ENCODE measurements at places on chromosomes 2 and 18. TPM values are rescaled to one million over a fixed set of nuclear protein-coding genes. Genes with fewer than 3 reads are reported as not detected.

DNA sequence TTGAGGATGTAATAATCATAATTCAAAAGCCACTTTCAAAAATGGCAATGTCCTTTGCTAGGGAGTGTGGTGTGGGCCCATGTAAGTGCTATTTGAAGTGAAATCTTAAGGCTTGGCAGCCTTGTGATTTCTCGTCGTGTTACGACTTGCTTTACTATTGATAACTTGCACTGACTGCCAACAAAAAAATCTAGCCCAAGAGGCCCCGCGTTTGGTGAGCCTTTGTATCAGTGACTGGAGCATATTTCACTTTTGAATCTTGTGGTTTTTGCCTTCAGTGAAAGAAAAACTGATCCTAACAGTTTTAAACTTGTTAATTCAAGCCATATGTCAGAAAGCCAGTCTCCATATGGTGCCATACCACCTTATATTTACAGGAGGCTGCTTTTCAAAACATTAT is 248.0 kb downstream of the TMEM182 start:
- H3K4me1 ChIP-seq: no peaks in the 10 kb centered on the region
- DNase-seq: no peak
- H3K36me3 ChIP-seq: no peaks in the 10 kb centered on the region
- H3K4me3 ChIP-seq: no peak overlapping the region
- no peaks in the 10 kb centered on the region for H3K27me3 ChIP-seq

DNA sequence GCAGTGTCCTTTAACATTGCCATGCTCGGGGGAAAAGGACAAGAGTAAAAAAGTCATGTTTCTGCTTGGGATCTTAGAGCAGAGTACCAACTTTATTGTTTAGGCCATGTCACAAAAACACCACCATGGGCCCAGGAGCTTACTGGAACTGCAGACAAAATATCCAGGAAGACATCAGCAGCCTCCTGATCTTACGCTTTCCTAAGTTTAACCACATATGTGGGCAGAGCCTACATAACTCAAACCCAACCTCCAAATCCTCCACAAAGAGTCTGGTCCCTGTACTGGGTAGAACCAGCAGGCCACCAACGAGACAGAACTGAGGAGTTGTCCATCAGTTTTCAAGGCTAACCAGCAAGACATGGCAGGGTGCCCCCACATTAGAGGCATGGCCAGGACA is 10.3 kb downstream of the GALNT14 start:
- H3K27ac ChIP-seq: no peak overlapping the region
- no peak overlapping the region for H3K4me3 ChIP-seq
- no peaks in the 10 kb centered on the region for H3K27me3 ChIP-seq
- H3K36me3 ChIP-seq: no peaks in the 10 kb centered on the region
- H3K4me1 ChIP-seq: no peaks in the 10 kb centered on the region

TBR1 gene
- total RNA-seq: 0.15 TPM

DNA sequence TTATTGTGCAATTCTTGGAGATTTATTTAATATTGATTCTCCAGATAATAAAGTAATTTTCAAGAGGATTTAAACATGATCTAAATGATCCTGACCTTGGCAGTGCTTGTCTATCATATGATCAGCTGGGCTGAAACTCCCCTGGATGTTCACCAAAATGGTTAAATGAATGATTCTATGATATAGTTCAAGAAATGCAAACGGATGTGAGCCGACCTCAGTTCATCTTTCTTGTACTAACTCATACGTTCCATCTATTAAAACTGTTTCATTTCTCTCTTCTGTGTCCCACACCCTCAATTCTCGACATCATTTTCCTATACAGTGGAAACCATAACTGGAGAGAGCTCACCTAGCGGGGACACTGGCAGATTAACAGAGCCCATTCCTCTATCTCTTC is 281.7 kb upstream of the CCDC68 start:
- H3K4me1 ChIP-seq: no peaks in the 10 kb centered on the region
- H3K36me3 ChIP-seq: peaks cover 17% of the 10 kb centered on the region
- H3K4me3 ChIP-seq: no peak overlapping the region
- no peak overlapping the region for H3K27ac ChIP-seq
- no peaks in the 10 kb centered on the region for H3K27me3 ChIP-seq

GRCh38 chr2:149782572-149782971 is 195.0 kb upstream of the MMADHC start:
- no peaks in the 10 kb centered on the region for H3K36me3 ChIP-seq
- H3K4me1 ChIP-seq: no peaks in the 10 kb centered on the region
- no peaks in the 10 kb centered on the region for H3K27me3 ChIP-seq
- DNase-seq: no peak
- H3K27ac ChIP-seq: no peak overlapping the region
- H3K4me3 ChIP-seq: no peak overlapping the region

CD28 gene
- not detected for total RNA-seq

DNA sequence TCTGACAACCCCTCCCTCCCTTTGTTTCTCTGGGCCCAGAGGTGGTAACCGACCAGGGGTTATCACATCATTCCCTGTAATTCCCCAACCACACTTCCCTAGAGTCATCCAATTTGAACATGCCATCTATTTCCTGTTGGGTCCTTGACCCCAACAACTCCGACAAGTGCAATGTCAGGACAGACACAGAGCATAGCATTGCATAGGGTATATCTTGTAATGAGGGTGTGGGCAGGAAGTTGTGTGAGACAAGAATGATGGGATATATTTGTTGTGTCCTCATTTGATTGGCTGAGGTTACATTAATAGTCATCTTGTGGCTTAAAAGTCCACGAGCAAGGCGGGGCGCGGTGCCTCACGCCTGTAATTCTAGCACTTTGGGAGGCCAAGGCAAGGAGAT is 33.4 kb upstream of the CNOT11 start:
- DNase-seq: no peak
- H3K27me3 ChIP-seq: no peaks in the 10 kb centered on the region
- H3K4me1 ChIP-seq: peaks cover 9% of the 10 kb centered on the region
- H3K27ac ChIP-seq: no peak overlapping the region

DNA sequence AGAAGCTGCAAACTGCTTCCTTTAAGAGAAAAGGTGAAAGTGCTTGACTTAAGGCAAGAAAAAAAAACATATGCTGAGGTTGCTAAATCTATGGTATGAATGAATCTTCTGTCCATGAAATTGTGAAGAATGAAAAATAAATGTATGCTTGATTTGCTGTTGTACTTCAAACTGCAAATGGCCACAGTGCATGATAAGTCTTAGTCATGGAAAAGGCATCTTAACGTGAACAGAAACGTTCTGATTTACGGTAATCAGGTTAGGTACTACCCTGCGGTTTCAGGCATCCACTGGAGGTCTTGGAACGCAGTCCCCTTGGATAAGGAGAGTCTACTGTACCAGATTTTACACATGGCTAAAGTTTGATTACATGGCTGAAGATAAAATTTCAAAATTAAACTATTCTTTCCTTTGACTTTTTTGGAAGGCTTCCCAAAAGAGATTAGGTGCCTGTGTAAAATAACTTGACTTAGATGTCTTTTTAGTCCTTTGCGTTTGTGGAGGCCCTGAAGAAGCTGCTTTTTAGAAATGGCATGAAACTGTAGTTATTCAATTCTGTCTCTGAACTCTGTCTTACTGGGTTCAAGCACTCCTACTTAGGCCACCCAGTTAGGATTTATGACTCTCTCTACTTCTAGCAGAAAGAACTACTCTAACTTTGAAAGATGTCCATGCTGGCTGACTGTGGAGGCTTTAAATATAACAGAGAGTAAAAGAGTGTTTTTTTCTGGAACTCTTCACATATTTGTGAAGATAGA is 35.9 kb upstream of the SCN9A start:
- no peaks in the 10 kb centered on the region for H3K27me3 ChIP-seq
- H3K4me3 ChIP-seq: no peak overlapping the region
- H3K27ac ChIP-seq: no peak overlapping the region
- H3K4me1 ChIP-seq: no peaks in the 10 kb centered on the region
- DNase-seq: no peak

TTN gene
- total RNA-seq: under 0.01 TPM

DNA sequence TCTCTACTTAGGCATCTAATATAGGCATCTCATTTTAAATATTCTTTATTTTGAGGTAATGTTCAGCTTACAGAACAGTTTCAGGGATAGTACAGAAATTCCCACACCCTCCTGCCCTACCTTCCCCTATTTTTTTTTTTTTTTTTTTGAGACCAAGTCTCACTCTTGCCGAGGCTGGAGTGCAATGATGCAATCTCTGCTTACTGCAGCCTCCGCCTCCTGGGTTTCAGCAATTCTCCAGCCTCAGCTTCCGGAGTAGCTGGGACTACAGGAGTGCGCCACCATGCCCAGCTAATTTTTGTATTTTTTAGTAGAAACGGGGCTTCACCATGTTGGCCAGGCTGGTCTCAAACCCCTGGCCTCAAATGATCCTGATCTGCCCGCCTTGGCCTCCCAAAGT is 97.6 kb downstream of the EPB41L5 start:
- DNase-seq: no peak
- H3K4me3 ChIP-seq: no peak overlapping the region
- H3K27me3 ChIP-seq: no peaks in the 10 kb centered on the region
- H3K4me1 ChIP-seq: peaks cover 15% of the 10 kb centered on the region
- no peak overlapping the region for H3K27ac ChIP-seq

HOXD9 gene
- not detected for total RNA-seq

TSPYL6 gene
- total RNA-seq: 0.60 TPM
